Kasumi-1 (cell line): ENCODE measurements at places on chromosomes 1 and 21.

DNA sequence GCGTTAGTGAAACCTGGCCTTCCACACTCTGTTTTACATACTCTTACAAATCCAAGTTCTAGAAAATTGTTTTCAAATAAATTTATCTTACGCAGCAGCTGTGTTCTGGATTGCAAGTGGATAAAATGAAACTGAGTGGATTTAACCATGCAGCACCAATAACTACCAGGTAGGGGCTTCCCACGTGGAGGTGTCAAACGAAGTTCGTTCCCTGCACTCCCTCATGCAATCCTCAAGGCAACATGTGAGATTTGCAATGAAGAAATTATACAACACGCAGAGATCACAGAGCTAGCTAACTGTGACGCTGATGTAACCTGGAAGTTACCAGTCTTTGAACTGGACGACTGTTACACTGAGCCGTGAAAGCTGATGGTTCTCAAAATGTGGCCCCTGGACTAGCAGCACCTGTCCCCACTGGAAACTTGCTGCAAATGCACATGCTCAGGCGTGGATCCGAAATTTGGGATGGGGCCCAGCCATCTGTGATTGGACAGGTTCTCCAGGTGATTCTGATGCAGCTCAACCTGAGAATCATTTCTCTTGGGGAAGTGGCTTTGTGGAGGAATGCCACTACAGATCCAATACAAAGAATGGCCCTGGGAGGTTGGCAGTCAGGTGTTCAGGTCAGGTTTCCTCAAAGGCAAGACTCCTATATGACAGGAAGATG, 36.3 kb downstream of the RSPH1 start:
- no peak for DNase-seq

DNA sequence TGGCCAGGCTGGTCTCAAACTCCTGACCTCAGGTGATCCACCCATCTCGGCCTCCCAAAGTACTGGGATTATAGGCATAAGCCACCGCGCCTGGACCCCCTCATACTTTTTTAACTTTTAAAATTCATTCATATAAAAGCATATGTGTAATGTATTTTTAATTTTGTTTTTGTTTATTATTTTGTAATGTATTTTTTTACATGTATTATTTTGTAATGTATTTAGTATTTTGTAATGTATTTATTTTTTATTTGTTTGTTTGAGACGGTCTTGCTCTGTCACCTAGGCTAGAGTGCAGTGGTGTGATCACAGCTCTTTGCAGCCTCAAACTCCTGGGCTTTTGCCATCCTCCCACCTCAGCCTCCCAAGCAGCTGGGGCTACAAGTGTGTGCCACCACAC, 12.0 kb upstream of the BRWD1 start:
- no peak for DNase-seq

- no peak for DNase-seq
Observed at GRCh38 chr1:246639732-246640131, 73.5 kb downstream of the CNST start.

- no peak for DNase-seq
Observed at GRCh38 chr1:206513312-206514111, 6.2 kb downstream of the RASSF5 start.

GRCh38 chr1:204574865-204575163, 58.6 kb downstream of the MDM4 start:
- DNase-seq = no peak

DNA sequence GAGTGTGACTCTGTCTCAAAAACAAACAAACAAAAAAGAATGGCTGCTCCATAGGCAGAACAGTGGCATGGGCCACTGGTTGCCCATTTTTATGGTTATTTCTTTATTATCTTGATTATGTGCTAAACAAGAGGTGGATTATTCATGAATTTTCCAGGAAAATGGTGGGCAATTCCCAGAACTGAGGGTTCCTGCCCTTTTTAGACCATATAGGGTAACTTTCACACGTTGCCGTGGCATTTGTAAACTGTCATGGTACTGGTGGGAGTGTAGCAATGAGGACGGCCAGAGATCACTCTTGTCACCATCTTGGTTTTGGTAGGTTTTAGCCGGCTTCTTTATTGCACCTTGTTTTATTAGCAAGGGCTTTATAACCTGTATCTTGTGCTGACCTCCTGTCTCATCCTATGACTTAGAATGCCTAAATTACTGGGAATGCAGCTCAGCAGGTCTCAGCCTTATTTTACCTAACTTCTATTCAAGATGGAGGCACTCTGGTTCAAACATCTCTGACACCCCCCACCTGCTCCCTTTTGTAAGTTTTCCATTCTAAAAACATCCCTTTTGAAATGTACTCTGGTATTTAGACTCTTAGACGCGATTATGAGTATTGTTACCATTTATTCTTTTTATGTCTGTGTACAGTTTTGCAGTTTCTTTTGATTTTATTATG, 57.1 kb downstream of the RAVER2 start:
- no peak for DNase-seq

GRCh38 chr1:205500240-205501233, 3.9 kb upstream of the CDK18 start:
- DNase-seq = no peak

GRCh38 chr1:3135073-3135702, 66.2 kb downstream of the PRDM16 start:
- no peak for DNase-seq

- DNase-seq = no peak
Observed at GRCh38 chr1:201459775-201460174, 9.2 kb downstream of the PHLDA3 start.

DNA sequence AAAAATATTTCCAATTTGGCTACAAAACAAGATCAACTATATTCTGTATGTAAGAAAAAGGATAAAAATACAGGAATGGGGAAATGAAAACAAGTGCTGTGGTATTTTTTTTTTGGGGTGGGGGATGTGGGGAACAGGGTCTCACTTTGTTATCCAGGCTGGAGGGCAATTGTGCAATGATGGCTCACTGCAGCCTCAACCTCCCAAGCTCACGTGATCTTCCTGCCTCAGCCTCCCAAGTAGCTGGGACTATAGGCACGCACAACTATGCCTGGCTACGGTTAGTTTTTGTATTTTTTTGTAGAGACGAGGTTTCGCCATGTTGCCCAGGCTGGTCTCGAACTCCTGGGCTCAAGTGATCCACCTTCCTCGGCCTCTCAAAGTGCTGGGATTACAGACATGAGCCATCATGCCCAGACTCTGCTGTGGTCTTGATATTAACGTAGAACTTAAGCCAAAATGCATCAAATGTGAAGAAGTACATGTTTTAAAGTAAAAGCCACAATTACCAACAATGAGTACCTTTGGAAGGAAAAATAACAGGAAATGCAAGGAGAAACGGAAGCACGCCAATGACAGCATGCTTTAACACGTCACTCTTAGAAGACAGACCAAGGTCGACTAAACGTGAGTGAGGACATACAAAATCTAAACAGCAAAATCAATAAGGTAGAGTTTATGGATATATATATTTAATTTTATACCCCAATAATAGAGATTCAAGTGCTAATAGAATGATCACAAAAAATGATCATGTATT, 8.8 kb upstream of the ABCB10 start:
- DNase-seq = no peak

- no peak for DNase-seq
Observed at GRCh38 chr1:109765896-109766615, 2.3 kb upstream of the EPS8L3 start.

DNA sequence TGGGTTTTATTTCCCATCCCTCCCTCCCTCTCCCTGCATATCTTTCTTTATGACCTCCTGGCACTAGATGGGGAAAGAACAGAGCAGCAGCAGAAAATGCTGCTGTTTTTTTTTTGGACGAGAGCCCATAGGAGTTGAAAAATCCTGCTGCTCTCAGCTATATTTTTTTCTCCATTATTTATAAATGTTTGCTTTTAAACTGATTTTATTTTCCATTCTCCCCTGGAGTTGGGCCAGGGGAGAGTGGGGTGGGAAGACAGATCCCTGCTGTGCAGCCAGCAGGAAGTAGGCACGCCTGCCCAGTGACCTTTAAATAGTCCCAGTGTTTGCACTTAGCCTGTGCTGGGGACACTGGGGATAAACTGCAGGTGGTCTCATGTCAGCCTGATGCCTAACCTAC, 17.4 kb downstream of the SFT2D2 start:
- no peak for DNase-seq

GRCh38 chr1:174789399-174789798, 210.3 kb upstream of the CACYBP start:
- no peak for DNase-seq

DNA sequence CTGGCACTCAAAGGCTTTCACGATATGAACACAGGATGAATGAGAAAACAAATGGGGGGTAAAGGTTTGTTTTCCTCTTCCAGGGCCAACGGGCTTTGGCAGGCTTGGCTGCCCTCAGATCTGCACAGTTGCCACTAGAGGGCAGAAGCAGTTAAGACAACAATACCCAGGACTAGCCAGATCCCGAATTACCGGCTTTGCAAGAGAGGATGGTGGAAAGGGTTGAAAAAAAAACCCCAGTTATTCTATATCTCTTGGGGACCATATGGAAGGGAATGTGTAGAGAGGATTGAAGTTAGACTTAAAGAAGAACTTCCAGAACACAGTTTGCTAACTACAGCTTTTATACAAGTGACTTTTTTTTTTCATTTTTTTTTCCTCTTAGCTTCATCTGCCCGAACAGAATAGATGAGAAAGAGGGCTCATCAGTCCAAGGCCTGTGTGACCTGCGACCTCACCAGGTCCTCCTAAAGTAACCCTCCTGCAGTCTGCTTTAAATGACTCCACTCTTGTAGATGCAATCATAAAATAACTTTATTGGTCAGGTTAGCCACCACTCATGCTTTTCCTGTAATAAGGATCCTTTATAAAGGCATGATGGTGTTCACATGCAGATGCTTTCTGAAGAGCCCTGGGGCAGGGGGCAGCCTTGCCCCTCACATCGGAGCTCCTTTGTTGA, 10.7 kb downstream of the FMOD start:
- peak; percentile 81 for DNase-seq

GRCh38 chr1:27885621-27886352, 13.4 kb downstream of the THEMIS2 start:
- DNase-seq = peak; percentile 94

DNA sequence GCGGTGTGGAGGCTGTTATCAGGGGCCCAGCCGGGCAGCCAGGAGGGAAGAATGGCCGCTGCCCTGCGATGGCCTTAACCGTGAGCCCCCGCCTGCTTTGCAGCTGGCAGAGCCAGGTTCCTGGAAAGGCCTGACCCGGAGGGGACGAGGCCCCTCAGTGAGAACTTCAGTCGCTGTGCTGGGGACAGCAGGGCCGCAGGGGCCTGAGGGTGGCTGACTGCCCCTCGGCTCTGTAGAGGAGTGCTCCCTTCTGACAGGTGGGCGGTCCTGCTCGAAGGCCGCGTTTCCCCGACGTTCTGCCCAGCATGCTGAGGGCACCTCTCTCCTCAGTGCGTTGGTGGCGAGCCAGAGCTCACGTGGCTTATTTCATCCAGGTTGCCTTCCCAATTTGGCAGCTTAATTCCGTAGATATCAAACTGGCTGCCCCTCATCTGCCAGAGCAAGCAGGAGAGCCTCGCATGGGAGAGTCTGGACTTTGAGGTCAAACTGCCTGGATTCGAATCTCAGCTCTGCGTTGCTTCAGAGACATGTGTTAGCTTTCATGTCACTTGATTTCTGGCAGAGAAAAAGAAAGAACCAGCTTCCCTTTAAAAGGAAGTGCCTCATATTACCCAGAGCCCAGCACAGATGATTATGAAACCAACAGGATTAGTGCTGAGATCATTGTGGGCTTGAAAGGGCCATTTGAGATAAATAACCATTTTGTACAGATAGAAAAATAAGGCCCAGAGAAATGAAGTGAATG, 239.8 kb downstream of the SDCCAG8 start:
- DNase-seq = peak; percentile 42

DNA sequence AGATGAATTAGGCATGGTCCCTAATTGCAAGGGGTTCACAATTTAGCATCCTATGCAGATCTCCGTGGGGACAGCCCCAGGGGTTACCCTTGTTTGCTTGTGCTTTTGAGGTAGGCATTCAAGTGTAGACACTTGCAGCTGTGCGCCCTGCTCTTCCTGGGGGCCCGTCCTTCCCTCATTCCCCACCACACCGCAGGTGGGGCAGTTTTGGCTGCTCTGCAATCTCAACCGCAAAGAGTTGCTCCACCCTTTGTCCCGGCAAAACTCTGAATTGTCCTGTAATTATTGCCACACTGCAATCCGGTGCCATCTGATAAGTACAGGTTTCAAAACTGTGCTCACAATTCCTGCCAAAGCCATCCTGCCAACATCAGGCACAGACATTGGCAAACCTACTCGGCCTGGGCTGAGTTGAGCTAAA, 65.4 kb upstream of the LYST start:
- DNase-seq = no peak

DNA sequence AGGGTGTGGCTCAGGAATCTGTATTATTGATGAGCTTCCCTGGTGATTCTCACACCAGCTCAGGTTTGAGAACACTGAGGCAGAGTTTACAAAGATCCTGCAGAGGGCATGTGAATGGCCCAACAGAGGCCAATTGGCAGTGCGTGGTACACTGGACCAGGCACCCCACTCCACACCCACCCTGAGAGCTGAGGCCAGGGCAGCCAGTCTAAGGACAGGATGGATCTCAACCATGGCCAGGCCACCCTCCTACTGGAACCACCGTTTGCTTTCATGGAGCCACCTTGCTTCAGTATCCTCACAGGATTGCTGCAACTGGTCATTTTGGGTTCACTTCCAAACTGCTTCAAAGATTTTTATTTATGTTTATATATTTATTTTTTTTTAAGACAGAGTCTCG, 7.3 kb upstream of the RASSF5 start:
- DNase-seq = no peak

DNA sequence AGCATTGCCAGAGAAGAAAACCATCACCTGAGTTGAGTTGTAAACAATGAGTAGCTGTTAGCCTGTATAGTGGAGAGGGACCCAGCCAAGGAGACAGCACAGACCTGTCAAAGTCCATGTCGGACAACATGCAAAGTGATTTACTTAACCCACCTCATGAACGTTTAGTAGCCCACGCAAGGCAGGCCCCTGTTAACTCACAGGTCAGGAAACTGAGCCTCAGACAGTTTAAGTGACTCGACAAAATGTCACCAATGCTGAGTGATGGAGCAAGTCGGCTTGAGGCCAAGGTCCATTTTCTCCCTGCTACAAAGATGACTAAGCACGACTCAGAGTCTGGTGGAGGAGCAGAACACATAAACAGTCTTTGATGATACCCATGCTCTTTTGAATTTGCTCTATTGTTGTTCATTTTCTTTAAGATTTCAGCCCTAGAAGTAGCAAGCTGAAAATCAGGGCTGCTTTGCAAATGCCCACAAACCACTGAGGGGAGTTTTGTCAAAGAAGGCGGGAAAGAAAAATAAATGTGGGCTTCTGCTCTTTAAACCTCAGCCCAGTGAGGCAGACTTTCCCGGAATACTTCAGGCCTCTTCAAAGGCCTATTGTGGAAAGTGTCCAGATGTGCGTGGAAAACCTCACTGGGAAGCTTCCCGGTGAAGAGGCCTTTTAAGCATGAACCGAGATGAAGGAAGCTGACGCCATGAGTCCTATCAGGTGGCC, 83.8 kb upstream of the HOOK1 start:
- DNase-seq = no peak
